ENCODE measurements at places on chromosomes 13 and 19.
A peak's percentile ranks its signal among the peaks of the same experiment; 100 is the strongest.

DNA sequence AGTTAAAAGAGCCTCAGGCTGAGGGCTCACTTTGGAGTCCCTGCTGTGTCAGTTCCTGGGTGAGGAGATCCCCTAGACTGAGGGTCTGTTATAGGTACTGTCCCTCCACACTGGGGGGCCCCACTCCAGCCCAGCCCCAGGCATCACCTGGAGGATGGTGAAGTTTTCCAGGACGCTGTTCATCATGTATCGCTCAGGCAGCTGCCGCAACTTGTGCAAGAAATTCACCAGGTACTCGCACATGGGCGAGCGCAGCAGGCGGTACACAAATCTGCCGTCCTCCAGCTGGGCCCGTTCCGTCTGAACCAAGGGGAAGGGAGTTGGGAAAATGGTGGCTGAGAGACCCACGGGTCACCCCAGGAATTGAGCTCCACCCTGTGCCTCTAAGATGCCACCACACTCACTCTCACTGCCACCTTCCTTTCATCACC, 7.1 kb downstream of the CD37 start:
- no peak for DNase-seq

DNA sequence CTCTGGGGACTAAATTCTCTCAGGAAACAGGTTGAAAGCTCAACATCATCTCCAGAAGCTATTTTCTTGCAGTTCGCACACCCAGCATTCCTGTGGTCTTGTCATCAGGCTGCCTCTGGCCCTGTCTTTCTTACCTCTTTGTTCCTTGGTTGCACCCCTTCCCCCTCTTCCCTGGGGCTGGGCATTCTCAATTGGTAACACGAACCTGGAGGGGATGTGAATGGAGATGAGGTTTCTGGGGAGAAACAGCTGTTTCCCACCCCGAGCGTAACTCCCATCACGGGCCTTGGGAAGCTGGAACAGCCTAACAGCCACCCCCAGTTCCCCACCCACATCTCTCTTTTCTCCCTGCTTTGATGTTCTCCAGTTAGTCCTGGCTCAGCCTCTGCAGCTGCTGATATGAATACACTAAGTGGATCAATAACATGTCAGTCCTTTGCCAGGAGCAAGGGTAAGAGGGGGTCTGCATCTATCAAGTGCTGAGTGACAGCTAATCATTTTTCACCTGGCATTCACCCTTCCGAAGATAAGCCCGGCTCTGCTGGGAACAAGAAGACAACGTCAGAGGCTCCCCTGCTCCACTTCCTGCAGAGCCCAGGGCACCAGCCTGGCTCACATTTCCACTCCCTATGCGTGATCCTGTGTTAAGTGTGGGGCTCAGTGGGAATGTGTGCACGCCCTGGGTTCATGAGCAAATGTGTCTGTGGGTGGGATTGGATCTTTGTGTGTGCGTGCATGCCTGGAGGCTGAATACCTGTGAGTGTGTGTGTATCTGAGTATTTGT, 74.0 kb upstream of the KCTD15 start:
- no peak for DNase-seq

GRCh38 chr19:30391554-30392551, 19.7 kb downstream of the ZNF536 start:
- no peak for DNase-seq

GRCh38 chr19:28878862-28879566, 333.9 kb downstream of the UQCRFS1 start:
- peak; percentile 4 for DNase-seq

GRCh38 chr13:46603165-46603603, 50.2 kb downstream of the LRCH1 start:
- DNase-seq = no peak

DNA sequence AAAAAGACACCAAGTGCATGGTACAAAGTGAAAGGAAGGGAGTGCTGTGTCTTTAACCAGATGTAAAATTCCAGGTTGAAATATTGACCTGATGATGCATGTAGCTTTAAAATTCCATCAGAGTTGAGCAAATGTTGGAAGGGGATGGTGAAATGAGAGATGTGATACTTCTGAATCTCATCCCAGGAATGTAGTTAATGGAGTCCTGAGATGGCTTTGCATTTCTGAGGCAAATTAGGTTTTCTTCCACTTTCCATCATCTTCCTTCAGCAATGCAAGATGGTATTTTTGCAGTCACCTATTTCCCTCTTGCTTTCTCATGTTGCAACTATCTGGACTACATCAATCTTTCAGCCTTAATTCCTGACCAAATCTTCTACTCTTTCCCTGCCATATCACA, 194.1 kb upstream of the MIR17HG start:
- no peak for DNase-seq

DNA sequence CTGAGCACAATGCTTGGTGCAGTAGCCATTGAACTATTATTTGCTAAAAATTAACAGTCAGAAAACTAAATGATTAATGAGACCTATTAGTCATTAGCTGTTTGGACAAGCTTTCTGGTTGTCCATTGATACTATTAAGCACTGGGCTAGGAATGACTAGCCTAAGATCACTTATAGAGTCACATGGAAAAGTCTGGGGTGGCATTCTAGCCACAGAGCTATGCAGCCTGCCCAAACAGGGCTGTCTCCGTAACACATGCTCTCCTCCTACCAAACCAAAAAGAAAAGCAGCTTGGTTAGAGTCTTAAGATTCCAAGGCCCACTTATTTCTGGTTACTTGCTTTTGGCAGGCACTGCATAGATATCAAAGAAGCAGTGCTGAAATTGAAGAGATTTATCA, 193.5 kb upstream of the NBEA start:
- DNase-seq = no peak

- DNase-seq = no peak
These were observed 407.8 kb downstream of the COG6 start for GRCh38 chr13:40063278-40063698.

- DNase-seq = no peak
These were observed 583.0 kb upstream of the ATXN8OS start for GRCh38 chr13:69524459-69525150.

- no peak for DNase-seq
These were observed 11.6 kb downstream of the NAPA start for GRCh38 chr19:47503130-47503825.

DNA sequence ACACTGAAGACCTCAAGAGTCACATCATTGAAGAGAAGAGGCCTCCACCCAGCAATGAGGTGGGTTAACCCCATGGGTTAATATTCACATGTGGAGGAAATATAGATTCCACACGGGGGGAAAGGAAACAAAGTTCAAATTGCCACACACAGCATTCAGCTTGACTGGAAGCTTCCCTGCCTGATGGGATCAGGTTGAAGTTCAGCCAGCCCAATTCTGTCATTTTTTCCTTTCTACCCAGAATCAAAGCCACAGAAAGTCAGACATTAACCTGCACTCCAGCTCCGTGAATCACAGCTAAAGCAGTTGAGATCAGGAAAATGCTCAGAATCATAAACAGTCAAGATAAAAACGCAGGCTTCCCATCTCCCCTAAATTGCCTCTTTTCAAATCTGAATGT, 208.7 kb upstream of the OBI1 start:
- no peak for DNase-seq

GRCh38 chr19:2170987-2171348, 7.2 kb downstream of the DOT1L start:
- DNase-seq = no peak

GRCh38 chr19:4970558-4971423, 1.9 kb downstream of the KDM4B start:
- no peak for DNase-seq

DNA sequence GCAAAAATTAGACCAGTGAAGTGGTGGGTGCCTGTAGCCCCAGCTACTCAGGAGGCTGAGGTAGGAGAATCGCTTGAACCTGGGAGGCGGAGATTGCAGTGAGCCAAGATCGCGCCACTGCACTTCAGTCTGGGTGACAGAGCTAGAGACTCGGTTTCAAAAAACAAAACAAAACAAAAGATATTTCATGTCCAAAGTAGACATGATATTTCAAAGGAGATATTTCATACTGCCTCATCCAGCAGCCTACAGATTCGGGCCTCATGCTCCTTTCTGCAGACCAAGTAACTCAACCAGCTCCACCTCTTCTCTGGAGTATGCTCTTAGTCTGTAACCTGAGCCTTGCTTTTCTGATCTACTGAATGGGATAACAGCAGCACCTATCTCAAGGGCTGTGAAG, 15.0 kb downstream of the ZC3H4 start:
- no peak for DNase-seq

GRCh38 chr19:46368116-46368515, 21.2 kb downstream of the PPP5C start:
- no peak for DNase-seq

GRCh38 chr19:47541518-47541917, 26.7 kb upstream of the NAPA start:
- peak; percentile 83 for DNase-seq
